ACHN (cell line): ENCODE measurements at places on chromosomes 12 and 14.

- DNase-seq = no peak
Measured at GRCh38 chr12:62078020-62078419, 182.2 kb upstream of the USP15 start.

GRCh38 chr14:39582028-39582654, 149.9 kb upstream of the FBXO33 start:
- no peak for DNase-seq

DNA sequence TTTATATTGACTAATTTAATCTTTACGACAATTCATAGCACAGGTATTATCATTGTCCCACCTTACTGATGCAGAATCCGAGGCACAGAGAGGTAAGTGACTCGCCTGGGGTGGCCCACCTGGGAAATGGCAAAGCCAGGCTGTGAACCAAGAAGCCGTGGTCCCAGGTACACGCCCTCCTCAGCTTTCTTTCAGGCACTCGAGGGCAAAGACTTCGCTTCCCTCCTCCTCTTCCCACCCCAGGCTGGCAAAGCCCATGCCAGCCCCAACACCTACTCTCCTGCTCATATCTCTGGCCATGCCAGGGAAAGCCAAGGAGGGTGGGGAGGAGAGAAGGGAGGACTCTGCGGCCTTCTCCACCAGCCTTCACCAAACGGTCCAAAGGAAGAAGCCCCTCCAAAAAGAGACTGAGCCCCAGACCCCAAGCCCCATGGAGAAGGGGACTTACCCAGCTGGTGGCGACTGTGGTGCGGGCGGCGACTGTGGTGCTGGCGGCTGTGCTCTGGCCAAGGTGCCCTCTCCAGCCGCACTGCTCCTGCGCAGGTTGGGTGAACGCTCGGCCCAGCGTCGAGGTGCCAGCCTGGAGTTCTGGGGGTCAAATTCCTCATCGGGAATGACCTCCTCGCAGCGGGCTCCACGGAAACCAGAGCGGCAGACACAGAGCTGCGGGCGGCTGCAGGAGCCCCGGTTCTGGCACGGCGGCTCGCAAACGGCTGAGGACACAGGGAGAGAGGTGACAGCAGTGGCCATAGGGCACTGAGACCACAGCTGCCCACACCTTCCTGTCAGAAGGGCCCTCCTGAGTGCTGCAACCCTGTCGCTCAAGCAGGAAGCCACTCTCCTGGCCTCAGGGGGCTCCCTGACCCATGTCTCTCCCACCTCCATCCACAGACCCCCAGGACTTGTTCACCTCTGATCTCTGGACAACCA, 26.4 kb downstream of the LTBP2 start:
- no peak for DNase-seq

GRCh38 chr12:80472911-80473500, 29.0 kb downstream of the PTPRQ start:
- peak; percentile 75 for DNase-seq

DNA sequence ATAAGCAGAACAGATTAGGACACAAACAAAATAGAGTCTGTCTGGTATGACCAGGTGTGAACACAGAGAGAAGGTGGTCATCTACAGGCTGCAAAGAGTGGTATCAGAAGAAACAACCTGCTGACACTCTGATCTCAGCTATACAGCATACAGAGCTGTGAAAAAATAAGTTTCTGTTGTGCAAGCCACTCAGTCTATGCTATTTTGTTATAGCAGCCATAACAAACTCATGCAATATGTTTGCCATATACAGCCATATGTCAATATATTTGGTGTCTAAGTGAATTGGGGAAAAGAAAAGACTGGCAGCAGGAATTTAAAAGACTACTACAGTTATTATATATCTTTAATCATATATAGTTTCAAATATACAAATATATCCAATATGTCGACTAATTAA, 300.9 kb downstream of the SOX5 start:
- no peak for DNase-seq

DNA sequence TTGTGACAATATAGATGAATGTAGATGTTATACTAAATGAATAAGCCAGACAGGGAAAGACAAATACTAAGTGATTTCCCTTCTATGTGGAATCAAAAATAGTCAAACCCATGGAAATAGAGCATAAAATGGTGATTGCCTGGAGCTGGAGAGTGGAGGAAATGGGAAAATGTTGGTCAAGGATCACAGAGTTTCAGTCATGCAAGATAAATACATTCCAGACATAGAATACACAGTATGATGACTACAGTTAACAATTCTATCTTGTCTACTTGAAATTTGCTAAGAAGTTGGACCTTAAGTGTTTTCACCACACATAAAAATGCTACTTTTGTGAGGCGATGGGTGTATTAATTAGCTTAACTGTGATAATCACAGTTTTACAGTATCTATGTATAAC, 1182.7 kb downstream of the AACS start:
- peak; percentile 84 for DNase-seq

DNA sequence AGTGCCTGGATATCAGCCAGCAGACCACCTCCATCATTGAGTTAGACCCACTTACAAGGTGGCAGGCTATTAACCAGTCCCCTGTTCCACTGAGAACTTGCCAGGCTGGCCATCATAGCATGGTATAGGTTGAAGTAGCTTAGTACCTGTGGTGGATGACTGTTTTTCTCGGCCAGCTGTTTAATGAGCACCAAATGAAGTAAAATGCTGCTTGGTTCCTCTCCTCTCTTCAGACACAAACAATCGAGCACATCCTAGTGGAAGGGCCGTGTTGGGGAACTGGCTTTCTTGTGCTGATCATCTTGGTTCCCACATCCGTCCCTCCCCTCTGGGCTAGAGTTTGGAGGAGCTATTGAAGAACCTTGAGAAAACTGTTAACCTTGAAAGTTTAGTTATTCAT, 486.2 kb downstream of the RAD51B start:
- no peak for DNase-seq

GRCh38 chr12:119925269-119925668, 48.1 kb upstream of the CIT start:
- no peak for DNase-seq

GRCh38 chr12:108634341-108634751, 652 bp upstream of the SELPLG start:
- no peak for DNase-seq

DNA sequence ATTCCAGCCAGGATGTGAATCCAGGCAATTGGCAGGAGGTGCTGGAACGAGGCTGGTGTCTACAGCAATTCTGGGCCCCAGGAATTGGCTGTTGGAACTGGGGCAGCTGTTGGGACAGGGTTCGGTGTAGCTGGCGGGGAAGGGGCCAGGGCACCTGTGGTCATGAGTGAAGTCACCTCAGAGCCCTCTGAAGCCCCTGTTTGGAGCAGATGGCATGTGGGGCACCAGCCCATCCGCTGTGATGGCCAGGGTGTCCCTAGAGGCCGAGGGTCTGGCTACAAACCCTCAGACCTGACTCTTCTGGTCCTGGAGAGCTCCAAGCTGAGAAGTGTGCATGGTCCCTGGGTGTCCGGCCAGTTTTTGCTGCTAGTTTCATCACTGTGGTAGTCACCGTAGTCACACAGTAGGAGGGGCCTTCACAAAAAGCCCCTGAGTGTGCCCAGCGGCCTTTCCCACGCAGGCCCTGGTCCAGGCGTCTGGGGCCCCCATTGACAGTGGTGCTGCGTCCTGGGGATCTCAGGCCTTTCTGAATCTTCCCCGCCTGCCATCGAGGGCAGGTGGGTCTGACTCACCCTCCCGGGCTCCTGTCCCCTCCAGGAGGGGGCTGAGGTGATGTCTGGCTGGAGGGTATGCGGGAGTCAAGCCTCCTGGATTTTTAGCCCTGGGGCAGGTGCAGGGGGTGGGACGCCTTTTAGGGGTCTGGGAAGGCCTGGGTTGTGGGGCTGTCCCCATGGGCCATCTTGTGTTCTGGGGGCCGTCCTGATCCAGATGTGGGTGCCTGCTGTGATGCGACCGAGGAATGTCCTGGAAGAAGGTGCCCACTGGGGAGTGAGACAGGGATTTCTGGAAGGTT, 368.0 kb downstream of the TMEM121 start:
- DNase-seq = no peak

DNA sequence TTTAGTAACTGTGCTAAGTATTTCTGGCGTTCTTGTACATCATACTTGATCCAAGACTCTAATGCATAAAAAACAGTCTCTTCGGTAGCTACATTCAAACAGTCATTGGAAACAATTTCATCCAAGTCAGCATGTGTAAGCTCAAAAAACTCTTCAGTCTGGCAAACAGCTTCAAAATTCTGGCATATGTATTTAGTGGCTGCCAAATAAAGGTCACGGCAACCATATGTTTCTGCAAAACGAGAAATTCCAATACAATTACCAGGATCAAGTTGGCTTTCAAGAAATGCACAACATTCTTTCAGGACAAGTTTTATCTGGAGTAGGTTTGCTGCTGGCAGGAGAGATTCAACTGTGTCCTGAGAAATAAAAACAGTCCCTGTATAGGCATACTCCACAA, 16.5 kb downstream of the KLHL28 start:
- no peak for DNase-seq

- DNase-seq = no peak
Measured at GRCh38 chr12:67489007-67489406, 159.5 kb upstream of the DYRK2 start.

DNA sequence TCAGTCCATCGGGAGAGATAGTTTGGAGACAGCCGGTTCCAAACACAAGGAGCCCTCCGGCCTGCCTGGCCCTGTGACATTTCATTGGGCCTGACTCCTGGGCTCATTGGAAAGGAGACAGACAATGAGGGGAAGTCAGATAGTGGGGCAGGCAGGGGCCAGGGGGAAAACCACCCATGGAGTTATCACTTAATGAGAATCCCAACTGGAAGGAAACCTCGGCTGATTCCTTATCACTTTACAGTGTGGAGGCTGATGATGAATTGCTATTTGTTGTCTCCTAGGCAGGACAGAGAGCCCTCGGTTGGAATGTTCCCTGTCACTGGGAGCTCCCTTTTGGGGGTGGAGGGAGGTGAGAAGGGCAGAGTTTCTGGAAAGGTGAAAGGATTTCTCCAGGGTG, 44.4 kb downstream of the TBX5 start:
- DNase-seq = no peak
